ENCODE measurements at places on chromosomes 2 and 18.

GRCh38 chr2:235639885-235640284, 146.0 kb downstream of the AGAP1 start:
- DNase-seq = no peak

GRCh38 chr2:96065381-96065930, 30.7 kb upstream of the GPAT2 start:
- DNase-seq = no peak

GRCh38 chr2:36819095-36819711, 122.7 kb downstream of the VIT start:
- DNase-seq = no peak

GRCh38 chr2:237833546-237833945, 25.9 kb upstream of the RAMP1 start:
- DNase-seq = no peak

DNA sequence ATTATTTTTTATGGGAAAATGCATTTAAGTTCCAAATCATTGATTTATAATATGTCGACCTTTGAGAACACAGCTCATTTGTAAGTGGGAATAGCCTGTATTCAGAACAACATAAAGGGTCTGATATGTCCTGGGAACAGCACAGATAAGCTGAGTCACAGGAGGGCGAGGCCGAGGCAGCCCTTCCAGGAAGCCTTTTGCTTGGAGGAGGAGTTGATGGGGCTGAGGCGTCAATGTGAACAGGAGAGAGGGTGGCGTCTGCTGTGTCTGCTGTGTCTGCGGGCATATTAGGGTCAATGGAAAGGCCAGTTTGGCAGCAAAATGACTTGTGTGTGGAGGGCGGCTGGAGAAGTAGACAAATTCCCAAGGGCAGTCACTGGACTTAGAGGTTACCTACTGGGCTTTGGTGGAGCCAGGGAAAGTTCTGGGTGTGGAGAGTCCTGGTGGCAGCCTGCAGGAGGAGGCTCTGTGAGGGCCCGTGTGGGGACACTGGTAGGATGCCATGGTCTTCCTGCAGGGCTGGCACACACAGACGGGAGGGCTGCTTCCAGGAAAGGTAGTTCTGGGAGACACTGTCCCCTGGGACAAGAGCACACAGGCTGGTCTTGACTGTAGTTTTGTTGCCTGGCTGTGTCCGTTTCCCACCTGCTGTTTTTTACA, 128.1 kb downstream of the GLI2 start:
- no peak for DNase-seq

- peak; percentile 41 for DNase-seq
Measured at GRCh38 chr2:64488050-64488974, 34.4 kb downstream of the LGALSL start.

GRCh38 chr2:164757934-164758695, 83.5 kb downstream of the COBLL1 start:
- DNase-seq = no peak

DNA sequence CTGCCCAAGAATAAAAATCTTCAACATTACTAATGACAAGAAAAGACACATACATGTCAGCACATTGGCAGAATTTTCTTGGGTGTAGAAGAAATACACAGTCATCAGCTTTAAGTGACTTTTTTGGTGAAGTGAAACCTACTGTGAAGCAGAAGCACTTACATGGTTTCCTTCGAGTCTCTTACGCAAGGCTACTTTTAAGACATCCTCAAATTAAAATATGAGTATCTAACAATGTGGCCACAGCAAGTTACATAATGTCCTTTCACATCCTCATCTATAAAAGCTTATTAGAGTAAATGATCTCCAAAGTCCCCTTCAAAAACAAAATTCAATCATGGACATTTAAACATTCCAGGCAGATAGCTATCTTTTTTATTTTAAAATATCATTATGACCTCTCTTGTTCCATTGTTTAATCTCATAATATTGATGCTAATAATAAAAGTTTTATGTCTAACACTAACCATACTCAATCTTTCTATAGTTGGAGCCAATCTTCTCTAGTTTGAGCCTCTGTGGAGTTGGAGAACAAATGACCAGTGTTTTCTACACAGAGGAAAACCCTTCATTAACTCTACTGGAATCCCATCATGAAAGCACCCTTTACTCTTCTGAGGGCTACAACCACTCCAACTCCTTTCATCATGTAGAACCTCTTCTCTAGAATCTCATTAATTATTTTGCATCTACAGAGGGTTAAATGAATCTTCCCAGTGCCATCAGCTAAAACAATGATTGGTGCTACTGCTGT, 182.2 kb upstream of the ZFP36L2 start:
- DNase-seq = no peak

DNA sequence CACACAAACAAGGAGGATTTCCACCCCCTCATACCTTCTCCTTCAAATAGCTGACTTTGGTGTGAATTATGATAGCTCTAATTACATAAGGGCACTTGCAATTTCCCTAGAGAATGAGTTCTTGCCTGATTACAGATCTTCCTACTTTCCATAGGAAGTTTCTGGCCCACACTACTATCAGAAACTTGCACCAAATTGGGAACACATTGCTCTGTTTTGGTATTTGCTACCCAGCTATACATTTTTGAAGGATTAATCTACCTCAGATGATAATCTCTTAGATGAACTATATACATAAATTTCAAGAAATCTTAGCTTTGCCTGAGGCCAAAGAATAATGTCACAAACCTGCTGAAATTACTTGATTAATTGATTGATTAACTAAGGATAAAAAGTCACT, 4.9 kb downstream of the DCC start:
- no peak for DNase-seq

GRCh38 chr2:88857274-88857741, 165.8 kb downstream of the RPIA start:
- DNase-seq = no peak

DNA sequence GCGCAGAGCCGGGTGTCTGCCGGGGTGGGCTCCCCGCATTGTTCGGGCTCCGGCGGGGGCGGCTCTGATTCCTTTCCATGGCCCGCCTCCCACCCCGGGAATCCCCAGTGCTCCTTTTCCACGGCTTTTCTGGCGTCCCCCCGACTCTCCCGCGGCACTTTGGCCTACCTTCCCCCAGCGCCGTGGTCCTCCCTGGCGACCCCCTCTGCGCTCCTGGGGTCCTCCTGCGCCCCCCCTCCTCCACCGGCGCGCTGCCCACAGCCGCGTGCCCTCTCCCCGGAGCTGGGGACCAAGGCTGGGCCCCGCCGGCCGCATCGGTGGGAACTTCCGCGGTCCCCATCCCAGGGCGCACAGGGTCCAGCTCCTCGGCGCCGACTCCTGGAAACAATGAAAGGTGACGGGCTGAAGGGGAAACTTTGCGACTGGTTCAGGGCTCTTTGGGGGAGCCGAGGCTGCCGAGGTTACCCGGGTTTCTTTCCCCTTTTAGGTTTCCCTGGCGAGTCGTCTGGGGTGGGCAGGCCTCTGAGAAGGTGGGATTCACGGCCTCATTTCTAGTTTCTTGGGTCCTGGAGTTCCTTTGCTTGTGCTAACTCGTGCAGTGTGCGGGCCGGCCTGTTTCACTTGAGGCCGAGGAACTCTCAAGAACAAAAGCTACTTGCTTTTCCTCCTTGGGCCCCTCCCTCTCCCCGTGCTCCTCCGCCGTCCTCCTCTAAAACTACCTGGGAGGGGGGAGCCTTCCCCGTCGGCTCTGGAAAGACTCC, 2.2 kb downstream of the TGIF1 start:
- DNase-seq = no peak

GRCh38 chr2:231684314-231685223, 23.8 kb upstream of the PTMA start:
- DNase-seq = no peak

GRCh38 chr18:31828613-31829012, 67.9 kb upstream of the SLC25A52 start:
- no peak for DNase-seq

DNA sequence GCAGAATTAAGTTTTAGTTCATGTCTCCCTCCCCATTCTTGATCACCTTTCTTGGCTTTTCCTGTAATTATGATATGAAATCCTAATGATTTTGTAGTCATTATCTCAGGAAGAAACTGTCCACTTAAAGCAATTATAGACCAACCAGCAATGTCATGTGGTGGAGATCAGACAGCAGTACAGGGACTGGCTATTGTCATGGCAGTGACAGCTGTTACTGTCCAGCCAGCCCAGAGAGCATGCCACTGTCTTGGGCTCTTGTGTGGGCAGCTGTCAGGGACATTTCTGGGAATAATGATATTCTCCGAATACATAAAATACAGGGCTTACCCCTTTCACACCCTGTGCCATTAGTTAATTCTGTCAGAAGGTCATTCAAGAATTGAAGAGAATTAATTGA, 355.3 kb upstream of the RAB12 start:
- DNase-seq = no peak

- no peak for DNase-seq
Measured at GRCh38 chr18:43578706-43579105, 301.4 kb upstream of the SYT4 start.

- no peak for DNase-seq
Measured at GRCh38 chr2:65430603-65431420, 1.6 kb downstream of the SPRED2 start.

GRCh38 chr2:127630096-127630863, 15.7 kb upstream of the GPR17 start:
- no peak for DNase-seq

GRCh38 chr2:10475221-10475722, 27.1 kb upstream of the ODC1 start:
- DNase-seq = no peak

GRCh38 chr2:102498414-102498813, 25.4 kb downstream of the SLC9A4 start:
- DNase-seq = no peak

DNA sequence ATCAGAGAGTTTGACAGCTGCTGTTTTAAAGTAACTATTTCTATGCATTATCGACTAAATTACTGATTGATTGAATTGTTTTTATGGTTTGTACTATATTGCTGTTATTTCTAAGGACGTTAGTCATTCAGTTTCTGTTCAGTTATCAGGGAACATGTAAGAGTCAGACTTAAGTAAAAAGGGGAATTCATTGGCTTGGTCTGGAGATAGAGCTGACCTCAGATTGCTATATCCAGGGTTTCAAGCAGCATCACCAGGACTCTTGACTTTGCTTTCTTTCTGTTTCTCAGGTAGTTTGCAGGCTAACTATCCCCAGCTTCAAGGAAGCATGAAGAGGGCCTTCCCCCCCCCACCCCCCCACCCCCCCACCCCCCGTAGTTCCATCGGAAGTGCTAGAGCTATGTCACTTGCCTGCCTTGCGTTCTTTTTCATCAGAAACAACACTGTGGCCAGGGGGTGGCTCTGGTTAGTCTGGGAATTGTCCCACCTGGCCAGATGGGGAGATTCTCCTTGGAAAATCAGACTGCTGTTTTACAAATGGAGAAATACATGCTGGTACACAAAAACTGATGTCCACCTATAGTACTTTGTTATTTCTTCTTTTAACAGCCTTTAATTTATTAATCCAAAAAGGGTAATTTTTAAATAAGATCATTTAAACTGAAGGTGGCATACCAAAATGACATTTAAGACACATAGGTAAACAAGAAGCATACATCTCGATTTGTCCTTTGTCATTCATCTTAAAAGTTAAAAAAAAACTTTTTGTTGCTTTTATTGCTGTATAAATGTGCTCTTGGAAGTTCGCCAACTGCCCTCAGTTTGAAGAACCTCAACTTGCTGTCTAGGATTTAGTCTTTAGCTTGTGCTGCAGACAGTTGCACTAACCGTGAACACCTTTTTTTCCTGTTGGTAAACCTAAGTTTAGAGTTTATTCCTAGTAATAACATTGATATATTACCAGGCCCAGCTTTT, 9.4 kb downstream of the SMAD4 start:
- DNase-seq = no peak

- DNase-seq = no peak
Measured at GRCh38 chr2:155151945-155152344, 453.4 kb downstream of the KCNJ3 start.

DNA sequence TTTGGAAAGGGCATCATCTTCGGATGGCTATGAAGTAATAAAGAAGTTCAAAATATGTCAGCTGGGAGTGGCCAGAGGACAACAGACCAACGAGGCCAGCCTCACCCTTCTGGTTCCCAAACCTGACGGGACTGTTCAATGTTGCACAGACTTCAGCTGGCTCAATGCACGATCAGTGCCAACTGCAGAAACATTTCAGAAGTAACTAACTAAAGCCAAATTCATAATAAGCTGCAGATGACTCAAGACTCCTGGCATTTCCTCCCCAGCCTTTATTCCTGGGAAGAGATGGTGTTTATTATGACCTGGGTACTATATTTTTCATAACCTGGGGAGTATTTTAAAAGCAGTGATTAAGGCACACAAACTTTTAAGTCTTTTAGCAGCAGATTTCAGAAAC, 3.8 kb upstream of the ATP6V1C2 start:
- DNase-seq = no peak

DNA sequence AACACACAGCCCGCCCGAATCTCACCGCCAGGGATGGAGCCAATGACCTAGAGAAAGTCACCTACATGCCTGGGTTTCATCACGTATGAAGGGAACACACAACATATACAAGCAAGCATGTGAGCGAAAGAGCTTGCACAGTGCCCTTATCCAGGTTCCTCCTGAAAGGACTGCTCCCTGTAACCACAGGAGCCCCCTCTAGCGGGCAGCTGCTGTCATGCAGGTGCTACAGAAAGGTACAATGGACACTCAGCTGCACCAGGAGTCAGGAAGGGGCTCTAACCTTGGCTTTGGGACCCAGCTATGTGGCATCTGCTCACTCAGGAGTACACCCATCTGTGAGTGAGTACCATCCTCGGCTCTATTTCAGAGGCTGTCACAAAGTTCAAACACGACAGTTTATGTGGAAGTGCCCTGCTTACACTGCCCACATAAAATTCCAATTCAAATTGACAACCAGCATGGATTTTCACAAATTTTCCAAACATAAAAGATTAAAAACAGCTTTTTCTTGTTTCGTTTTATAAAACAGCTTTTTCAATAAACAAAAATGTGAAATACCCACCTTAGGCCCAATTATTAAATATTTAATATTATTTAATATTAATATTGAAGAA, 3.5 kb downstream of the NDUFA10 start:
- DNase-seq = peak; percentile 58

DNA sequence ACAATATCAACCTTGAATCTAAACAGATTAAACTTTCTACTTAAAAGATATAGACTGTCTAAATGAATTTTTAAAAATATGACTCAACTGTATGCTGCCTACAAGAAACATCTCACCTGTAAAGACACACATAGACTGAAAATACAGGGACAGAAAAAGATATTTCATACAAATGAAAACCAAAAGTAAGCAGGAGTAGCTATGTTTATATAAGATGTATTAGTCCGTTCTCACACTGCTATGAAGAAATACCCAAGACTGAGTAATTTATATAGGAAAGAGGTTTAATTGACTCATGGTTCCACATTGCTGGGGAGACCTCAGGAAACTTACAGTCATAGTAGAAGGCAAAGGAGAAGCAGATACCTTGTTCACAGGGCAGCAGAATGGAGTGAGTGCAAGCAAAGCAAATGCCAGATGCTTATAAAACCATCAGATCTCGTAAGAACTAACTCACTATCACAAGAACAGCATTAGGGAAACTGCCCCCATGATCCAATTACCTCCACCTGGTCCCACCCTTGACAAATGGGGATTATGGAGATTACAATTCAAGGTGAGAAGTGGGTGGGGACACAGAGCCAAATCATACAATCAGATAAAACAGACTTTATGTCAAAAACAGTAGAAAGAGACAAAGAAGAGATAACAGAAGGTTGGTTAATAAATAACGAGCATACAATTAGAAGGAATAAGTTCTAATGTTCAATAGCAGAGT, 214.4 kb upstream of the SLC39A10 start:
- no peak for DNase-seq

Measured in GM12892 (cell line).